ENCODE measurements at places on chromosomes 6 and 20.

DNA sequence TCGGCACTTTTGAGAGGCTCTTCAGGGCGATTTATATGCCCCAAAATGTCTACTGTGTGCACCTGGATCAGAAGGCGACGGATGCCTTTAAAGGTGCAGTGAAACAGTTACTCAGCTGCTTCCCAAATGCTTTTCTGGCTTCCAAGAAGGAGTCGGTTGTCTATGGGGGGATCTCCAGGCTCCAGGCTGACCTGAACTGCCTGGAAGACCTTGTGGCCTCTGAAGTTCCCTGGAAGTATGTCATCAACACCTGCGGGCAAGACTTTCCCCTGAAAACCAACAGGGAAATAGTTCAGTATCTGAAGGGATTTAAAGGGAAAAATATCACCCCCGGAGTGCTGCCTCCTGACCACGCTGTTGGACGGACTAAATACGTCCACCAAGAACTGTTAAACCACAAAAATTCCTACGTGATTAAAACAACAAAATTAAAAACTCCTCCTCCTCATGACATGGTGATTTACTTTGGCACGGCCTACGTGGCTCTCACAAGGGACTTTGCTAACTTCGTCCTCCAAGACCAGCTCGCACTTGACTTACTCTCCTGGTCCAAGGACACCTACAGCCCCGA lies 8.2 kb downstream of the GCNT2 start:
- DNase-seq, result no peak

DNA sequence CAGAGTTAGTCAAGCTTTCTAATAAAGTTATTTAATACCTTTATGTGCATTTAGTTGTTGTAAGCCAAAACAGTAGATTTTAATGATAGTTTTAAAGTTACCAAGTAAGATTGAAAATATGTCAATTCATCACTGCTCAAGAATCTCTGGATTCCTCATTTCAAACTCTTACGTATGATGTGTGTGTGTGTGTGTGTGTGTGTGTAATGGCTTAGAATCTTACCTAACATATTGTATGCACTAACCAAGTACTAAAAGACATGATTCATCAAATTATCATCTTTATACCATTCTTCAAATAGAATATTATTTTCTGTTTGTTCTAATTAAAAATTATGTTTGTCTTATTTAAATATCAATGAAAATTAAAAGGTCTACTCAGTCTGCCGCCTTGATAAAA lies 41.5 kb upstream of the ZNF337 start:
- DNase-seq, result no peak

GRCh38 chr20:574297-574942 lies 30.8 kb upstream of the CSNK2A1 start:
- no peak for DNase-seq

- DNase-seq, result no peak
Observed at GRCh38 chr20:50904067-50904570, 27.1 kb downstream of the ADNP start.

- no peak for DNase-seq
Observed at GRCh38 chr6:32604434-32604877, 14.8 kb upstream of the HLA-DRB1 start.

- no peak for DNase-seq
Observed at GRCh38 chr6:34237316-34237721, 646 bp downstream of the HMGA1 start.

GRCh38 chr20:36152261-36152660 lies 2.3 kb upstream of the EPB41L1 start:
- no peak for DNase-seq

- DNase-seq, result peak; percentile 29
Observed at GRCh38 chr6:164415832-164416563, 893.4 kb downstream of the C6orf118 start.

- DNase-seq, result no peak
Observed at GRCh38 chr6:142954844-142955243, 9.9 kb upstream of the HIVEP2 start.

GRCh38 chr6:111666847-111667246 lies 61.2 kb upstream of the TRAF3IP2 start:
- no peak for DNase-seq

- no peak for DNase-seq
Observed at GRCh38 chr6:94215552-94215951, 796.2 kb upstream of the EPHA7 start.

GRCh38 chr6:41170547-41171160 lies 7.7 kb upstream of the TREM2 start:
- no peak for DNase-seq

GRCh38 chr6:113672491-113673149 lies 184.5 kb upstream of the MARCKS start:
- peak; percentile 8 for DNase-seq

- DNase-seq, result peak; percentile 69
Observed at GRCh38 chr20:33663161-33664084, 1.3 kb downstream of the C20orf144 start.

- no peak for DNase-seq
Observed at GRCh38 chr20:34268851-34269636, 27.8 kb downstream of the ASIP start.

DNA sequence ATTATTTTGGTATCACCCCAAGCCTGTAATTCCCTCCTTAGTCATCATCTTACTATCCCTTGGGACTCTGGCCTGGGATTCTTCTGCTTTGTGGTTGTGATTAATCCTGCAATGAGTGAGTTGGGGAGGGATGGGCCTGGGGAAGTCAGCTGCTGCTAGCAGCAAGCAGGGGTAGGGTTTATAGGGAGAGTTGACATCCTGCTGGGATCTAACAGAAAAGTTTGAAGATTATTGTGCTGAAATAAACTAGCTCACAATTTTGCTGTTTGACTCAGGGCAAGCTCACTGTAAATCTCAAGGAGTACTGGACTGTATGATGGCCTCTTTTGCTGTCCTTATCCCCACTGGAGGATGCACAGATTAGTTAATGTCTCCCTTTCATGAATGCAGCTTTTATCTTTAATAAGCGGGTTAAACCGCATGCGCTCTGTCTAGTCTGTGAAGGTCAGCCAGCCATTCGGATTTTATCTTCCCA lies 83.4 kb downstream of the JARID2 start:
- no peak for DNase-seq

GRCh38 chr6:134666125-134666524 lies 283.8 kb downstream of the ALDH8A1 start:
- DNase-seq, result no peak

GRCh38 chr20:54305421-54305820 lies 97.5 kb downstream of the PFDN4 start:
- no peak for DNase-seq

DNA sequence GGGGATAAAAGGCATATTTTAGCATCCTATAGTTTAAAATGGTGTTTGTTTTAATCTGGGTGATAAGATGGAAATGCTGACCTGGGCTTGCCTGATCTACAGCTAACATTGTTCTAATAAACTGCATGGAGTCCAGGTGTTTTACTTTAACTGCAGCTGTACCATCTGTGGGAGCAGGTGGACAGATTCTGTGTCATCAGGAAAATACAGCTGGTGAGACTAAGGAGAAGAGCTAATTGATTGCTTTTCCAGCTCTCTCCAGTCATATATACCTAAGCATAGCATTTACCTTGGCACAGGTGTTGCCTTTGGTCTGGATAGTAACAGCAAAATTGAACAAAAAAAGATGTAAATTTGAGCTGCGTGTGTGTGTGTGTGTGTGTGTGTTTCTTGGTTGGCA lies 31.6 kb downstream of the CBFA2T2 start:
- DNase-seq, result no peak

- no peak for DNase-seq
Observed at GRCh38 chr20:58864346-58864745, 11.8 kb downstream of the GNAS start.

GRCh38 chr20:61317966-61318530 lies 66.0 kb downstream of the CDH4 start:
- no peak for DNase-seq

DNA sequence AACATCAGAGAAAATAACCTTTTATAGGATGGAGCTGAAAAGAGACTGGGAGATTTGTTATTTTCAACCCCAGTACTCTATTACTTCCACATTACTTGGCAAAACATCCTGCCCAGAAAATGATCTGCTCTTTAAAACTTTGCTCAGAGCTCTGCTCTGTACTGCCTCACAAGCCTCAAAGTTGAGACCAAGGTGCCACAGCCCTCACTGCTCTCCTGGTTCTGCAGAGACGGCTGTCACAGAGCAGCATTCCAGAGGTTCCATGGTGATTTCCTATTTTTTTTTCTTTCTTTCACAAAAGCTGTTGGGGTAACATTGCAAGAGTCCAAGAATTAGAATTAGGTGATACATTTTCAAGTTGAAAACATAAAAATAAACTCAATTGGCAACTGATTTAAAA lies 155.2 kb downstream of the UBE3D start:
- DNase-seq, result no peak

DNA sequence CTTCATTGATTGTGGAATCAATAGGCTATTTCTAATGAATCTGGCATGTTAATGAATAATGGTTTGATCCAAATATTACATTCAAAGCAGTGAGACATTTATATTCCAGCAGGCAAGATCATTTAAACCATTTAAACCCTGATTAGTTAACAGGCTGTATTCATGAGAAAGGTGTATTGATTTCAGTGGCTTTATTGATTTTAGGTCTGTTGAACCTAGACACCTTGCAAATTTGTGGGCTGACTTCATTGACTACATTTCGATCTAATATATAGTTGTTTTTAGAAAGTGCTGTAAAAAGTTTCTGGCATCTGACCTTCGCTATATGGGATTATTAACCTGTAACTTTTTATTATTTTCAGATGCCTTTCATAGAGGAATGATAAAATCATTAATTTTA lies 900.1 kb upstream of the CITED2 start:
- DNase-seq, result no peak

GRCh38 chr6:43284991-43285781 lies 12.9 kb upstream of the SLC22A7 start:
- no peak for DNase-seq

- DNase-seq, result no peak
Observed at GRCh38 chr20:49569411-49570115, 1.6 kb upstream of the PTGIS start.

DNA sequence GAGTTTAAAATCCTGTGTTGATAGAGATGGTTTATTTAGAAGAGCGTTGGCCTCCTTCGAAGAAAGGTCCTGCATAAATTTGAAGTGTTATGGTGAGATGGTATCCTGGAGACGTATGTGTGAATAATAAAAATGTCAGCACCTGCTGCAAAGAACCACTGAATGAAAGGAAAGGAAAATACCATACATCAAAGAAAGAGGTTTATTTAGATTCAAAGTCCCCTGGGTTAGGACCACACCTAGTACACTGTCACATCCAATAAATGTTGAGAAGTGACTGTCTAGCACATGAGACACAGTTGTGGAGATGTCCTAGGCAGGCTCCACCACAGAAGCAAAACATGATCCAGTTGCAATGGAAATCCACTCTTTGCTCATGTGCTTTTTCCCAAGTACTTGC lies 214.7 kb downstream of the PAX1 start:
- no peak for DNase-seq

DNA sequence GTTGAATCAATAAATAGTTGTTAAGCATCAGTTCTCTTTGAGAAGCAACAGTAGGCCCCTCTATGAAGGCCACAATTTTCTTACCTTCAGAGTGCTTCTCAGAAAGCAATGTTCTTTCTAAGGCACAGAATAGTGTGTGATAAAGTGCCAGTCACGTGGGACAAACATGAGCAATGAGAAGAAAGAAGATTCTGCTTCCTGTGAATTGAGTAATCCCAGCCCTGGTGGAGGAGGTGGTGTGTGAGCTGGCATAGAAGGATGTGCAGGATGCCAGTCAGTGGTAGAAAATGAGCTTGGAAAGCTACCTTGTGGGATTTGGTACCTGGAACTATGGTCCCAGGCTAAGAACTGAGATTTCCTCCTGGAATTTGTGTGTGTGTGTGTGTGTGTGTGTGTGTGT lies 21.7 kb downstream of the KIZ start:
- DNase-seq, result no peak

- DNase-seq, result peak; percentile 48
Observed at GRCh38 chr6:154909821-154910220, 85.3 kb upstream of the TIAM2 start.

DNA sequence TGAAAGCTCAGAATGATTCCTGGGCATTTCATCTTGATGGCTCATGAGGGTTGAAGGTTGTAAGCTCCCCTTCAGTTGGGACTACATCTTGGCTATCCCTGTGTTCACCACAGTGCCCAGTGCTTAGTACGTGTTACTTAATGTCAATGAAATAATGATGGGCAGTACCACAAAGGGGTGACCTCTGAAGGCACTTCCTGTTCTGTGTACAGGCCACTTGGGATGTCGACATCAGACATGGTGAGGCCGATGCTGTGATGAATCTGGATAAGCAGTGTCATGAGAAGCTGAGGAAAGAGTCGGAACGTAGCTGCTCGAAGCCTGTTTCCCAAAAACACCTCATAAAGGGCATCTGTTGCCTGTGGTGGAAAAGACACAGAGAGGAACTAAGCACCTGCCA lies 27.6 kb upstream of the RBL1 start:
- DNase-seq, result no peak

DNA sequence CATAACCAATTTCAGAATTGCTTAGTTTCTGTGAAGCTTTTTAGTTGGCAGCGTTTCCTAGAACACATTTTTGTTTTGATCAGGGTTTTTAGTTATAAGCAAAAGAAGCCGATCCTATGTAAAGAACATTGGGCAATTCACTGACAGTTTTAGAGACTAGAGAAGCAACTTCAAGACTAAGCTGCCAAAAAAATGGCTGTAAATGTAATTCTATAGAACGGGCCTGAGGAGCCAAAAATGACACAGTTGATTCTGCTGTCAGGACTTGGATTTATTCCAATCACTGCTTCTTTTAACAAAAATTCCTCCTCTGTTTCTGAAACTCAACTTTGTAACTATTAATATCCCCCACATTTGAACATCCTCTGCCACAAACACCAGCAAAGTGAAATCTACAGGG lies 236.0 kb upstream of the EYS start:
- DNase-seq, result no peak

- DNase-seq, result no peak
Observed at GRCh38 chr6:119346936-119347335, 2.6 kb downstream of the MAN1A1 start.

GRCh38 chr6:143245656-143246055 lies 185.0 kb downstream of the AIG1 start:
- no peak for DNase-seq

DNA sequence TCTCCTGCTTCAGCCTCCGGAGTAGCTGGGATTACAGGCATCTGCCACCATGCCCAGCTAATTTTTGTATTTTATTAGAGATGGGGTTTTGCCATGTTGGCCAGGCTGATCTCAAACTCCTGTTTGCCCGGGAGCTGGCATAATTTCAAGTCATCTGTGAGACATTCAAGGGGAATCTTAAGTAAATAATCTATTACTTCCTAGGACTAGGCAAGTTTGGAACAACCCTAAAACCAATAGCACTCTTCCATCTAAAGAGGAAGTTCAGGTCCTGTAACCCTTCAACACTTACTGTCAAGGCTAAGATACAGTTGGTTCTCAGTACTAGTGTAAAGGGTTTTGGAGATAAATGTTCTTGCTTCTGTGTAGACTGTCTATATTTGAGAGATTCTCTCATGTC lies 267.8 kb upstream of the IRAK1BP1 start:
- DNase-seq, result no peak
